Naive thymus-derived CD8-positive, alpha-beta T cell (primary cell): ENCODE measurements at places on chromosomes 1 and 21. TPM values are rescaled to one million over a fixed set of nuclear protein-coding genes. Genes with fewer than 3 reads are reported as not detected.

DNA sequence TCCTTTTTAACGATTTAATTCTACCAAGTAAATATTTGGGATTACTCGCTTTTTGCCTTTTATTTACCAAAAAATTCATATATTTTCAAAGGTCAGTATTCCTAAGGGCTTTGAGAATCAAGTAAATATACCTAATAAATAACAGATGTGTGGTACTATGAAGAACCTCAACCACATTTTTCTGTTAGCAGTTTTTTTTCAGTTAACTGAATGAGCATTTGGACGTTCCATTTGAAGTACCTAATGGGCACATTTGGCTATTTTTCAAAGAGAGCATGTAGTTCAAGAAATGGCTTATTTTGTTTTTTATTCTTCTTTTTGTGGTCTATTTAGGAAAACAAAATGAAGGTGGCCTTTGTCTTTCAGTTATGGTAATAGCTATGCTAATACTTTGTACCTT is 253.0 kb downstream of the GPR52 start:
- no peaks in the 10 kb centered on the region for H3K4me1 ChIP-seq
- H3K36me3 ChIP-seq = peaks cover 11% of the 10 kb centered on the region
- no peak overlapping the region for H3K4me3 ChIP-seq
- H3K27ac ChIP-seq = no peak overlapping the region
- H3K27me3 ChIP-seq = no peaks in the 10 kb centered on the region

- no peak for DNase-seq
- H3K4me3 ChIP-seq = no peak overlapping the region
- H3K27ac ChIP-seq = no peak overlapping the region
- peaks cover 18% of the 10 kb centered on the region for H3K4me1 ChIP-seq
- peaks cover 15% of the 10 kb centered on the region for H3K36me3 ChIP-seq
These were observed 5.8 kb downstream of the VPS72 start for GRCh38 chr1:151184211-151184610.

GALNT2 gene
- total RNA-seq = 22.2 TPM

DNA sequence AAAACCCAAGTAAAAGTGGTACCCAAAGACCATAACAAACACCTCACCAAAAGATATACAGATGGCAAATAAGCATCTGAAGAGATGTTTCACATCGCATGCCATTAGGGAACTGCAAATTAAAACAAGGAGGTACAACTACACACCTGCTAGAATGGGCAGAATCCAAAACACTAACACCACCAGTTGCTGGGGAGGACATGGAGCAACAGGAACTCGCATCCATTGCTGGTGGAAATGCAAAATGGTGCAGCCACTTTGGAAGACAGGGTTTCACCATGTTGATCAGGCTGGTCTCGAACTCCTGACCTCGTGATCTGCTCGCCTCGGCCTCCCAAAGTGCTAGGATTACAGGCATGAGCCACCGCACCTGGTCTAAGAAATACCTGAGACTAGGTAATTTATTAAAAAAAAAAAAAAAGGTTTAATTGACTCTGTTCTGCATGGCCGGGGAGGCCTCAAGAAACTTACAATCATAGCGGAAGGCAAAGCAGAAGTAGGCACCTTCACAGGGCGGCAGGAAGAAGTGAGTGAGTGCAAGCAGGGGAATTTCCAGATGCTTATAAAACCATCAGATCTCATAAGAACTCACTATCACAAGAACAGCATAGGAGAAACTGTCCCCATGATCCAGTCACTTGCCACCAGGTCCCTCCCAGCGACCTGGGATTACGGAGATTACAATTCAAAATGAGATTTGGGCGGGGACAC is 30.2 kb upstream of the PRSS38 start:
- H3K27me3 ChIP-seq = no peaks in the 10 kb centered on the region
- no peaks in the 10 kb centered on the region for H3K36me3 ChIP-seq
- DNase-seq = no peak

MR1 gene
- 28.8 TPM for total RNA-seq

ZMYND12 gene
- 0.41 TPM for total RNA-seq

DNA sequence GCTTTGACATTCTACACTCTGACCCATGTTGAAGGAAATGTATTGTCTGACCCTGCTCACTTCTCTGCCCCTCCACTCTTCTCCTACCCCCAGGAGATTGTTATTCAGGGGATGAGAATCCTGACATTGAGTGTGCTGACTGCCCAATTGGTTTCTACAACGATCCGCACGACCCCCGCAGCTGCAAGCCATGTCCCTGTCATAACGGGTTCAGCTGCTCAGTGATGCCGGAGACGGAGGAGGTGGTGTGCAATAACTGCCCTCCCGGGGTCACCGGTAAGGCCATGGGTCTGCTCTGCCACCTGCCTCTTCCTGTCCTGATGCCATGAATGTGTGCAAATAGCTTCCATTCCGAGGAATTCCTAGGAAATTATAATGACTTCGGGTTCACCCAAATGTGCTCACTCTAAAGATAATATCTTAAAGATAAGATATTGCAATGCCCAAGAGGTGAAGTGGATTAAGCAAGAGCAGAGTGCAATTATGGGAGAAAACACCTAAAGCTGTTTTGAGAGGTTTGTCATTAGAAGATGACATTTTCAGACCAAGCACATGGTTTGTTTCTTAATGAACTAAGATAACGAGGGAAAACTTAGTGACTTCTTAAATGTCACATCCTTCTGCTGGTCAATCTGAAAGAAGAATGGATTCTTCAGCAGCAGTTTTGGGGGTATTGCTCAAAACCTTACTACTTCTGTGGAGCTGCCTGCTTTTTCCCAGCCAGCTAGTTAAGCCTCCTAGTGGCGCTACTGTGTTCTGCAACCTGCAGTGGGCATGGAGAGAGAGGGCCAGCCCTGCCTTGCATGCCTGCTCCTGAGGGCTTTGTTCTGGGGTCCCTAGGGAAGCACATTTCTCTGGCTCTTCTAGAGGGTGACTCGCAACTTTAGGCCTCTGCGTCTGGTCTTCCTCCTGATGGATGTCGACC is 41.6 kb downstream of the LAMC2 start:
- DNase-seq = peak; percentile 39
- no peak overlapping the region for H3K4me3 ChIP-seq
- no peak overlapping the region for H3K27ac ChIP-seq
- peaks cover 6% of the 10 kb centered on the region for H3K4me1 ChIP-seq
- no peaks in the 10 kb centered on the region for H3K36me3 ChIP-seq
- H3K27me3 ChIP-seq = peaks cover 6% of the 10 kb centered on the region

- H3K4me3 ChIP-seq = no peak overlapping the region
- peaks cover 5% of the 10 kb centered on the region for H3K27me3 ChIP-seq
- peaks cover 59% of the 10 kb centered on the region for H3K4me1 ChIP-seq
- no peak for DNase-seq
- H3K27ac ChIP-seq = peak overlapping the region; percentile 5
These were observed 39.5 kb upstream of the CR2 start for GRCh38 chr1:207414606-207415108.

CR1L gene
- total RNA-seq = not detected

DNA sequence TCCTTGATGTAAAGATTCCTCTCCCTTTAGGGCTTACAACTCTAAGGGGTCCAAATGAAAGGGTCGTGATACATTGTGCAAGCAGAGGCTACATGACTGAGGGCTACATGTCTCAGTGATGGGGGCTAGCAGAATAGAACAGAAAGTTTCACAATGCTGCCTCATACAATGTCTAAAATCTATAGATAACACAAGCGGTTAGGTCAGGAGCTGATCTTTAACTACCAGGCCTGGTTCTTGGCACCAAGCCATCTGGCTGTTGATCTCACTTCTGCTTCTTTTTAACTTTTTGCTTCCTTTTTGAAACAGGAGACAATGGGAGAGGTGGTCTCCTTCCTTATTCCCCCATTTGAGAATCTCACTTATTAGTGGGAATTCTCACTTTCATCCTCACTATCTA is 710.2 kb downstream of the AMY1C start:
- no peaks in the 10 kb centered on the region for H3K36me3 ChIP-seq
- no peaks in the 10 kb centered on the region for H3K4me1 ChIP-seq
- H3K27me3 ChIP-seq = no peaks in the 10 kb centered on the region
- H3K4me3 ChIP-seq = no peak overlapping the region

GRCh38 chr1:57831624-57832023 is 407.8 kb upstream of the DAB1 start:
- no peak overlapping the region for H3K4me3 ChIP-seq
- DNase-seq = no peak
- H3K4me1 ChIP-seq = no peaks in the 10 kb centered on the region
- H3K27me3 ChIP-seq = peaks cover 4% of the 10 kb centered on the region
- no peak overlapping the region for H3K27ac ChIP-seq

LCE1A gene
- not detected for total RNA-seq

DNA sequence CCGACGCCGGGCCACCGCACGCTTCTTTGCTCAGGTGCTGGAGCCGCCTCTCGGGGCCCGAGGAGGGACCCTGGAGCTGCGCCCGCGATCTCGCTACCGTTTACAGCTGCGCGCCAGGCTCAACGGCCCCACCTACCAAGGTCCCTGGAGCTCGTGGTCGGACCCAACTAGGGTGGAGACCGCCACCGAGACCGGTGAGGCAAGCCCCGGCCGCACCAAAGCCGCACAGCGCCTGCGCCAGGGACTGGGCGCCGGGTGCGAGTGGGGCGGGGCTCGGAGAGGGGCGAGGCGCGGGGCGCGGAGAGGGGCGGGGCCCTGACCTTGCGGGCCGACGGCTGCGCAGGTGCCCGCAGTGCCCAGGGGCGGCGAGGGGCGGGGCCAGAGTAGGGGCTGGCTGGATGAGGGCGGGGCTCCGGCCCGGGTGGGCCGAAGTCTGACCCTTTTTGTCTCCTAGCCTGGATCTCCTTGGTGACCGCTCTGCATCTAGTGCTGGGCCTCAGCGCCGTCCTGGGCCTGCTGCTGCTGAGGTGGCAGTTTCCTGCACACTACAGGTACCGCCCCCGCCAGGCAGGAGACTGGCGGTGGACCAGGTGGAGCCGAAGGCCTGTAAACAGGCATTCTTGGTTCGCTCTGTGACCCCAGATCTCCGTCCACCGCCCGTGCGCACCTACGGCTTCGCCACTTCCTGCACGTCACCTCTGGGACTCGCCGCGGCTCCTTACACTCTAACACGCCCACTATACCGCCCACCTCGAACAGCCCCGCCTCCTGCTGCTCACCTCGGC is 9.8 kb upstream of the CDC20 start:
- no peaks in the 10 kb centered on the region for H3K27me3 ChIP-seq
- H3K4me3 ChIP-seq = peak overlapping the region; percentile 87
- H3K36me3 ChIP-seq = no peaks in the 10 kb centered on the region
- peak overlapping the region; percentile 75 for H3K27ac ChIP-seq

DNA sequence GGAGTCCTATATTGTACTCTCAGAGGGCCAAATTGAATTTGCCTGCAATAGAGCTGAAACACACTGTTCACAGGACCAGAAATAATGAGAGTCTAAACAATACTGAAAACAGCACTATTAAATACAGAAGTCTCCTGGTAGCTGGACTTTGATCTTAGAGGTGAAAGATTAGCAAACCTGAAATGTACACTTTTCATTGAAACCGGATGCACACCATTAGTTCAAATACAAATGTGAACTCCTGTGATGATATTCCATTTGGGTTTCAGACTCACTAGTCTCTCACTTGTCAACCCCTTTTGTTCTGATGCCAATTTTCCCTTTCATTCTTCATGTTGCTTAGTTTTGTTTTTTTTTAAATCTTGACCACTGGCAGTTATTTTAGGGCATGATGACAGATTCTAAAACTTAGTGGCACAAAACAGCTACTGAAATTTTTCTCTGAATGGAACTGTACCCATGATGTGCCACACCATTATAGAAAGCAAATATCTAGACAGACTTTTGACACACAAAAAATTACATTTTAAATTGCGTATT is 5.9 kb upstream of the TNFSF4 start:
- no peak for DNase-seq
- no peak overlapping the region for H3K4me3 ChIP-seq
- H3K27me3 ChIP-seq = no peaks in the 10 kb centered on the region
- H3K36me3 ChIP-seq = no peaks in the 10 kb centered on the region

DNA sequence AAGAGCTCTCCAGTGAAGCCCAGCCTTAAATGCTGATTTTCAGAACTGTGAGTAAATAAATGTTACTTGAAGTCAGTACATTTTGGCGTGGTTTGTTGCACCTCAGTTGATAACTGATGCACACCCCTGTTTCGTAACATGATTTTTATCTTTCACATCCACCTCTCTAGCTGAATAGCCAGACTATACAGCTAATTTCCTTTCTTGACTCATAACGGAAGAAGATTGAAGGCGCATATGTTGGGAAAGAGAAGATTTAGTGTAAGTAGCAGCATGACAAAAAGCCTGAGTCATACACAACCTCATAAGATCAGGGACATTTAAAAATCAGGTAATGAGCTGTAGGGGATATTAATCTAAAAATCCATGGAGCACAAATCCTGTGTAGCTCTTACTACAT is 716.2 kb upstream of the ZP4 start:
- H3K36me3 ChIP-seq = no peaks in the 10 kb centered on the region
- no peaks in the 10 kb centered on the region for H3K4me1 ChIP-seq
- no peaks in the 10 kb centered on the region for H3K27me3 ChIP-seq
- H3K27ac ChIP-seq = no peak overlapping the region
- DNase-seq = no peak
- no peak overlapping the region for H3K4me3 ChIP-seq

GRCh38 chr1:6950001-6950765 is 164.9 kb downstream of the CAMTA1 start:
- H3K4me1 ChIP-seq = no peaks in the 10 kb centered on the region
- H3K36me3 ChIP-seq = no peaks in the 10 kb centered on the region
- H3K27ac ChIP-seq = no peak overlapping the region
- no peaks in the 10 kb centered on the region for H3K27me3 ChIP-seq
- no peak for DNase-seq

DNA sequence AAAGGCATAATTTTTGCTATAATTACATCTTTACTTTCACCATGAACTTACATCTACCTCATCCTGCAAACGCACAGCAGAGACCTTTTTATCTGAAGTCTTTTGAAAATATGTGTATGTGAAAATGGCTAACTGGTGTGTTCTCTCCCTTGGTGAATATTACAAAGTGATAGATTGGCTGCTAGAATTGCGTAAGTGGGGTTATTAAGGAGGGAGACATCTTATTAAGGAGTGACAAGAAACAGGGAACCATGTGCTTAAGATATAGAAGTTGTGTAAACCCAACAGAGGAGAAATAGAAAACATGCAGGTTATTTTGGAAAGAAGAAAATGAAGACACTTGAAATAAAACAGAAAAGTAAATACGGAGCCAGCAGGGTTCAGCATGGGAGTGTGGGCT is 7.8 kb downstream of the KCNJ15 start:
- H3K27me3 ChIP-seq = peaks cover 7% of the 10 kb centered on the region
- H3K36me3 ChIP-seq = no peaks in the 10 kb centered on the region
- H3K4me3 ChIP-seq = no peak overlapping the region
- no peak overlapping the region for H3K27ac ChIP-seq

CYP4Z1 gene
- total RNA-seq = not detected
